ENCODE measurements at places on chromosomes 7 and 10.

DNA sequence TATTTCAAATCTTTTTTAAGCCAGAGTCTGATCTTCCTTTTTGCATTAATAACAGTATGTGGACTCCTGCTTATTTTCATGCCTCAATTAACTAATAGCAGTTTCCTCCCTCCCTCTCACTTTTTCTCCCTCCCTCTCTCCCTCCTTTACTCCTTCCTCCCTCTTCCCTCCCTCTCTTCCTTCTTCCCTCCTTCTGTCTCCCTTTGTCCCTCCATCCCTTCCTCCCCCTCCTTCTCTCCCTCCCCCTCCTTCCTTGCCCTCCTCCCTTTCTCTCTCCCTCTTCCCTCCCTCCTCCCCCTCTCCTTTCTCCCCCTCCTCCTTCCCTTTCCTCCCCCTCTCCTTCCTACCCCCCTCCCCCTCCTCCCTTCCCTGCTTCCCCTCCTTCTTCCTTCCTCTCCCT, 2.0 kb downstream of the ZCWPW1 start:
- no peak for DNase-seq

DNA sequence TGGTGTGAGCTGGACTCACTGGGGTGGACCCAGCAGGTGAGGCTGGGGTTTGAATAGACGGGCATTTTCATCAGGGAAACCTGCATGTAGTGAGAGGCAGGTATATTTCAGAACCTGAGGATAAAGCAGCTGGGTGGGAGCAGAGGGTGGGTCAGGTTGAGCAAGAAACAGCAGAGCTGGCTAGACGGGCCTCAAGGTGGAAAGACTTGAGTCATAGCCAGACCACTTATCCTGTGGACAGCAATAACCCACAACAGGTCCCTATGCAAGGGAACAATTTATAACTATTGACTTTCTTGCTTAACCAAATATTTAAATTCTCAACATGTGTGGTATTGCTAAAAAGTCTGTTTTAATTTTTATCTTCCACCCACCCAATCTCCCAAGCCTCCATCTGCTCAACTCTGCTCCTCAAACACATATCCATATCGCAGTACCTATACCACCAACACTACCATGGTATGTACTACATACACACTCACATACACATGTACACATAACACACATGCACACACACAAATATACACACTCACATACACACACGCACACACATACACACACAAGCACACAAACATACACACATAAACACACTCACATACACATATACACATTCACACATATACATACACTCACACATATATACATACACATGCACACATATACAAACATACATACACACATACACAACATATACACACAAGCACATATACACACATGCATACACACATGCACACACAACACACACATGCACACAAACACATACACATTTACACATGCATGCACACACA, 129.0 kb upstream of the C7orf33 start:
- no peak for DNase-seq

DNA sequence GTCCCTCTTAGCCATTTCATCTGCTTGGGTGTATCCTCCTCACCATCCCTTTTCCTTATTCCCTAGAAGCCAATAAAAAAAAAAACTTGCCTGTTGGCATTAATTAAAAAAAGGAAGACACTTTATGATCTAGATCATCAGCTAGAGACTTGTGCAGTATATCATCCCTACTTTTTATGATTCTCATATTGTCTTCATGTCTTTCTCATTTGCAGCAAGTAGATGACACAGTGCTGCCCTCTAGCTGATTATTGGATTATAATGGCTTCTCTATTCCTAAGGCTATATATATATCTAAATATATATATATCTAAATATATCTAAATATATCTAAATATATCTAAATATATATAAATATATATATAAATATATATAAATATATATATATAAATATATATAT, 272.4 kb upstream of the LRGUK start:
- DNase-seq: peak; percentile 50

- DNase-seq: no peak
Measured at GRCh38 chr7:28360739-28361138, 51.6 kb upstream of the CREB5 start.

- no peak for DNase-seq
Measured at GRCh38 chr10:119980956-119981750, 88.6 kb downstream of the SEC23IP start.

DNA sequence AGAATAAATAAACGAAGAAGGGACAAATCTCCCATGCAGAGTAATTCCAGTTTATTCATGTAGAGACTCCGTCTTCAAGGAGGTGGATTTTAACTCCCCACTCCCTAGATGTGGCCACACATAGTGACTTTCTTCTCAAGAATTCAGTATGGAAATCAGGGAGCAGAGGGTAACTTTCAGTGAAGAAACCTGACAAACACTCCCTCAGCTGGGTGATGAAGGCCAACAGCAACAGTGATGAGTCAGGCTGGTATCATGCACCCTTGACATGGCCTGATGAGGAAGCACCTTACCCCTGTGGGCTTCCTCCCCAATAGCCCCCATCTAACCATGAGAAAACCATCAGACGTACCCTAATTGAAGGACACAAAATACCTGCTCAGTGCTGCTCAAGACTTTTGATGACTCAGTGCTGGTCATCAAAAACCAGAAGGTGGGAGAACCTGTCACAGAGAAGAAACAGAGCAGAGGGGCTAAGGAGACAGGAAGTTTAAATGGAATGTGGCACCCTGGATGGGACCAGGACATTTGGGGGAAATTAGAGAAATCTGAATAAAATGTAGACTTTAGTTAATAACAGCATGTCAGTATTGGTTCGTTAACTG, 50.6 kb downstream of the ADAMTS14 start:
- peak; percentile 70 for DNase-seq

GRCh38 chr10:60853107-60853506, 74.8 kb downstream of the CDK1 start:
- DNase-seq: no peak

All from HCEC 1CT (cell line).